ENCODE measurements at places on chromosomes 7 and 10.

- DNase-seq = no peak
These were observed 15.8 kb downstream of the FZD9 start for GRCh38 chr7:73449422-73449821.

DNA sequence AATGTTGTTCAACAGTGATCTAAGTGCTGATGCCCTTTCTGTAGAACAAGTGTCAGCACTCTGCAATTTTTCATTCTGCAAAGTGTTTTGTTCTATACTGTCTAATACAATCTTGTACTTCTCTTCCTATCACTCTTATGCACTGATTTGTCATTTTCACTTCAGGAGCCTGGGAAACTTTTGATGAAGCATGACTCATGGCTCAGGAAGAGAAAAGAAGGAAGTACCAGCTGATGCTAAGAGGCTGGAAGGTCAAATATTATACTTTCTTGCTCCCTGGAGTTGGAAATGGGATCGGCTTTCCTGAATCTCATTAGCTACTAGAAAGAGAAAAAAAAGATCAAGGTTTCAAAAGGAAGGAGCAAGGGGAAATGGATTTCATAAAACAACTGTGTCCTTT lies 45.8 kb downstream of the DGKI start:
- DNase-seq = no peak

GRCh38 chr7:924541-925231 lies 29.8 kb downstream of the ADAP1 start:
- no peak for DNase-seq

DNA sequence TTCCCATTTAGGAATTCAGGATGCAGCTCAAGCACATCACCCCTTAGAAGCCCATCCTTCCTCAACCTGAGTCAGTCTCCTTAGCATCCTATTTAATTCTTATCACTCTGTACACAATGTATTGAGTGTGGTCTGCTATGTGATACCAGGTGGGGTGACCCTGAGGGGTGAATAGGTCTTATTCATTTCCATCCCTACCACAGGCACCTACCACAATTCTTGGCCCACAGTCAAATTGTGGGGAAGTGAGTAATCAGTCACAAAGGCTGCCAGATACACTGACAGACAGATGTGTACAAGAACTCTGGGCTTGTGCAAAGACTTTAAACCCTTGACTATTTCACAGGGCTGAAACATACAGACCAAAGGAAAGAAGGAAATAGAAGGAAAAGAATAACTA lies 560.5 kb downstream of the PARD3 start:
- no peak for DNase-seq

- DNase-seq = no peak
These were observed 55.0 kb downstream of the TRIM24 start for GRCh38 chr7:138515001-138515528.

- no peak for DNase-seq
These were observed 11.6 kb downstream of the COL28A1 start for GRCh38 chr7:7524121-7524520.

DNA sequence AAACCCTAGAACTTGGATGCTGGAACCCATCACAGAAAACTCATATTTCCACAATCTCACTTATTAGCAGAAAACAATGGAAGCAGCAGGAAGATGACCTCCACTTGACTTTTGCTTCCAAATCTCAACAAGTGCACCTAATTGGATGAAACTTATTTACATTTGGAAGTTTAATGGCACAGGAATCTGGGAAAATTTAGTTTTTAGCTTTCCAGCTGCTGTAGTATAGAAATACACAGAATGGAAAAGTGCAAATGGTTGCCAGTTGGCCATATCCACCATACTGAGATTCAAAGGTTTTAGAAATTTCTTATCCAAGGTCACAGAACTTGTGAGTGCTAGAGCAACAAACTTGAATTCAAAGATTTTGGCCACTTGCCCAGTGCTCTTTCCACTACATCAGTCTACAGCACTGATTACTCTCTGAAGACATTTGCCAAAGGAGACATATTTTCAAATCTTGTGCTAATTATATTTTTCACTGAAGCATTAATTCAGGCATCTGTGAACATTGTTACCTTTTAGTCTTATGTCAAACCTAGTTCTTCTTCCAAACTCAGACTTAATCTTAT lies 9.3 kb upstream of the AHR start:
- no peak for DNase-seq

- no peak for DNase-seq
These were observed 10.0 kb downstream of the GLI3 start for GRCh38 chr7:42227021-42227420.

DNA sequence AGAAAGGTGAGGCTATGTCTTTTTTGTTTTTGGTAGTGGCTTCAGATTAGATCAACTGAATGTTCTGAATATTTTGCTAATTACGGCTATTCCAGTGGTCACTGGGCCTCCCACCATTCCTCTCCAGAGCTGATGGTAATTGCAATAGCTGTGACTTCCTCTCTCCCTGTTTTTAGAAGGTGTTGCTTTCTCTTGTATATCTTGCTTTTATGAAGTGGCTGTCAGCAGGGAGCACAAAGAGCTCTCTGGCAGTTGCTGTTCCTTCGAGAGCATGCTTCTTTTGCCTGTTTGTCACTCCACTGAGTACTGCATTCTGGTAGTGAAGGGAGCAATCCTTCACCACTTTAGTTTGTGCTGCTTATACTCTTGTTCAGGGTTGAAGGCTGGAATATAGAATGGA lies 133.3 kb downstream of the EXOC4 start:
- no peak for DNase-seq

GRCh38 chr10:224571-224970 lies 89.3 kb downstream of the ZMYND11 start:
- DNase-seq = no peak

DNA sequence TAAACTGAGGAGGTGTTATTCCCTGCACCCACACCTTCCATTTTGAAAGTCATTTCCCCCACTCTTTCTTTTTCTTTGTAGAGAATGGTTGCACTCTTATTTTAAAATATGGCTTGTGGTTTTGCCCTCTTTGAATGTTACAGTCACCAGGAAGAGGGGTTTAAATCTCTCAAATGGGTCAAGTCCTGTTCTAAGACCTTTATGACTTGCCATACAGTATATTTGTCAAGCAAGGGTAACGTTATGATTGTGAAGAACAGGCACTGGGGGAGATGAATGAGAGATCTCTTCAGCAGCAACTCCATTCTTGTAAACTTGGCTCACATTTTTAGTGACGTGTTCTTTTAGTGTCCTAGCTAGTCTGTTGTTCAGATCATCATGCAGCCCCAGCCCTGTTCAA lies 634.7 kb downstream of the KCNMA1 start:
- DNase-seq = no peak

DNA sequence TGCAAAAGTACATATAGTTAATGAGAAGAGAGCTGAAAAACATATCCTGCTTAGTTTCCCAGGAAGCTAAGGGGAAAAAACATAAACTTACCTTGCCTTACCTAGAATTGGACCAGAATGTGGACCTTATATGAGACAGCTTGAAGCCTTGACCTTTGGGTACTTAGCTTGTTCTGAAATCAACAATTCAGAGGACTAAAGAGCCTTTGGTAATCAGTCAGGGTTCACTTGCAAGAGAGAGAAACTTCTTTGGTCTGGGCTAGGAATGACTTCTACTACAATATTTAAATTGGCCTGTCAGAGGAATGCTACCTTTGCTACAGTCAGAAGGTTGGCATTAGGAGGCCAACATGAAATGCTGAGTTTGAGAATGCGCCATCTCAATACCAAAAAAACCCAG lies 24.9 kb downstream of the SAMD8 start:
- DNase-seq = no peak

DNA sequence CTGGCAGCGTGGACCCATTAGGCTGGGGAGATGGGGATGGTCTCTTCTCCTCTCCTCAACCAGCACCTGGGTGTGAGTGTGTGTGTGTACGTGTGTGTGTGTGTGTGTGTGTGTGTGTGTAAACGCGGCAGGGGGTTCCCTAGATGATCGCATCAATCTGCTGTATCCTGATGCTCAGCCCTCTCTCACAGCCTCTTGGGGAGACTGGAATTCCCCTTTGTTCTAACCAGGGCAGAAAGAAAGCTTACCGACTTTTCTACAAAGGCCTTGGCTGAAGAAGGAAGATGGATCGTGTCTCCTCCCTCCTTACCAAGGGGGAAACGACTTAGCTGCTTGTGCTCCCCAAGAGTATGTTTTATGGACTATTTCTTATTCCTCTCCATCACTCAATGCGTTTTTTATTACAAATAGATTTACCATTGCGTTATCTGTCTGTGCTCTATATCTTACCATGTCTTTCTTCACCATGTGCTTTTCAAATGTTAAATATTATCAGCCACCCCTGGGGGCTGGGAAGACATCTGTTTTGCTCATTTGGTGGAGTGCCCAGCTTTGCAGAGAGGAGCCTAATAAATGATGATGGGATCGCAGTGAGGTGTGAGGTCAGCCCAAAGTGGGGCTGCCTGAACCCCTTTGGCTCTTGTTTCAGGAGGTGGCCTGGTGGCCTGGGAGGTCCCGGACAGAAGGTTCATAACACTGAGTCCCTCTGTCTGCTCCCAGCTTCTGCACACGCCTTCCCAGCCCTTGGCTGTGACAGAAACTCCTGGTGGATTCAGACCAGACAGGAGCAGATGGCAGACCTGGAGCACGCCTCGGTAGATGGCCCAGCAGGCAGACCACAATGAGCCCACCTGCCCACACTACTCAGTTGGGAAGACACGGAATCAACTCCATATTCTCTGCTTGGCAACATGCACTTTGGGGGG lies 262.0 kb downstream of the PRPF18 start:
- DNase-seq = no peak

DNA sequence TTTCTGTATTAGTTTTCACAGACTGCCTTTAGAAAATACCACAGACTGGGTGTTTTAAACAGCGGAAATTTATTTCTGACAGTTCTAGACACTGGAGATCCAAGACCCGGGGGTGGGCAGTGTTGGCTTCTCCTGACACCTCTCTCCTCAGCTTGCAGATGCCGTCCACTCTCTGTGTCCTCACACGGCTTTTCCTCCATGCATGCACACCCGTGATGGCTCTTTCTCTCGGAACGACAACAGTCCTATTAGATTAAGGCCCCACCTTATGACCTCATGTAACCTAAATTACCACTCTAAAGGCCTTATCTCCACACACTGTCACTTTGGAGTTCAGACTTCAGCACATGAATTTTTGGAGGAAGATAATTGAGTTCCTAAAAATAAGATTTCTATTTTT lies 142.9 kb upstream of the VWC2 start:
- no peak for DNase-seq

DNA sequence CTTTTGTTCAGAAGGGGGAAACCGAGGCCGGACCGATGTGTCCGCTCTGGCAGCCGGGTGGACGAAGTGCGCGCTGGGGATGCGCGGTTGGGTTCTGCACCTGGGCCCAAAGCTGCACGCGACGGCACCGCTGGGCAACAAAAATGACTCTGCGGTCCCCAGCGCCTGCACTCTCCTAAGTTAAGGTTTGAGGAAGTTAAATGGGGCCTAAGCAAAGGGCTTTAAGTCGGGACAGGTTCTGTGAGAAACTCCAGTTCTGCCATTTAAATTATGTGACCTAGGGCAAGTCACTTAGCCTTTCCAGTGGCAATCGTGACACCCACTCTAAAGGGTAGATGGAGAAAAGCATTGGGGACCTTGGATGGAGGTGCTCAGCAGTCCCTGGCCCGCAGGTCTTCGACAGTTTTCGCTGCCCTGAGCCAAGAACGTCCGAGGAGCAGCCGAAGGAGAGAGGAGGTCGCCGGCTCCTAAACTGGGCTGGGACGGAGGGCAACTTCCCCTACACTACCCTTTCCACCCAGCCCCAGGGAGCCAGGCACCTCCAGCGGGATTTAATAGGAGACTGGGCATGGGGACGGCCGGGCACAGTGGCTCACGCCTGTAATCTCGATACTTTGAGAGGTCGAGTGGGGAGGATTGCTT lies 534 bp upstream of the ACBD5 start:
- DNase-seq = no peak

- no peak for DNase-seq
These were observed 70.7 kb downstream of the MACC1 start for GRCh38 chr7:20146451-20146850.
